Lung microvascular endothelial cell (primary cell): ENCODE measurements at places on chromosomes 5 and 9.

- no peak for DNase-seq
These were observed 47.3 kb downstream of the LIFR start for GRCh38 chr5:38509185-38509584.

DNA sequence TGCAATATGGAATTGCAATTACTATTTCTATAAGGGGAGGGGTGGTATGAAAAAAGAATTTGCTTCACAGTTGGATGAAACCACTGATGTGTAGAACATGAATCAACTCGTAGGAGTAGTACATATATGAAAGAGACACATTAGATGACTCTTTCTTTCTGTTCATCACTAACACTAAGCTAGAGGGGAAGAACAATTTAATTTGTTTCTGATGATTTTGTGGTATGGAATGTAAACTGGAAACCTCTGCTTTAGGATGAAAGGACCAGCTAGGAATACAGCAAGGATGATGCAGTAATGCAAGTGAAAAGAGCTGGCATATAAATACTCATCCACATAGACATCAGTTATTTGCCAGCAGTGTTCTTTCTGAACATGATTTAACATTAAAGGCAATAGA is 113.4 kb downstream of the PAPPA start:
- no peak for DNase-seq

GRCh38 chr9:109074236-109074889 is 45.4 kb downstream of the TMEM245 start:
- DNase-seq, result no peak

DNA sequence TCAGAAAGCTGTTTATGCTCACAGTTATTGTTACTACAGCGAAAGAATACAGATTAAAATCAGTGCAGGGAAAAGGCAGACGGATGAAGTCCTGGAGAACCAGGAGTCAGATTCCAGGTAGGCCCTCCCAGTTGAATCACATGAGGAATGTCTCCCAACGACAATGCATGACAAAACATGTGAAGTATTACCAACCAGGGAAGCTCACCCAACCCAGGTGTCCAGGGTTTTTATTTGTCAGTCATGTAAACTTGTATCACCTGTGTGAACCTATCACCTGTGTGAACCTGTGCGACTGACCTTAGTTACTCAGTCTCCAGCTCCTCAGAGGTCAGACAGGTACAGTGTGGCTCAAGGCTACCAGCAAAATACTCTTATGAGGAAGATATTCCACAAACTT is 63.9 kb downstream of the KIAA1958 start:
- no peak for DNase-seq

- DNase-seq, result no peak
These were observed 180.1 kb upstream of the ELL2 start for GRCh38 chr5:96141749-96142148.

GRCh38 chr5:144712090-144712489 is 541.4 kb downstream of the KCTD16 start:
- DNase-seq, result no peak

DNA sequence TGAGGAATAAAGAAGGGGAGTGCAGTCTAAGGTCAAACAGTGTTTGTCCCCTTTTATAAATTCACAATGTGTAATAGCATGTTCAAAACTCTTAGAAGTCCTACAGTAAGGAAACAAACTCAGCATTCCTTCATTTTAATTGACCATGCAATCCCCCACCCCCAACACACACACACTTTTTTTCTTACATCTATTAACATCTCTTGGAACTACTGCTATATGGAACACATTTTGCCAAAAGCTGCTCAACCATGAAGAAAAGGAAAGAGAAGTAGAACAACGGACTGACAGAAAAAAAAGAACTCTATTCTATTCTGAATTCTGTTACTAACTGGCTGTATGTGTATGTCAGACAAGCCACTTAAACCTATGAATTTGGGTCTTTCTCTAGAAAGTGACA is 2.8 kb upstream of the CTNNAL1 start:
- DNase-seq, result no peak

- DNase-seq, result peak; percentile 66
These were observed 36.7 kb downstream of the CDK7 start for GRCh38 chr5:69271376-69271775.

DNA sequence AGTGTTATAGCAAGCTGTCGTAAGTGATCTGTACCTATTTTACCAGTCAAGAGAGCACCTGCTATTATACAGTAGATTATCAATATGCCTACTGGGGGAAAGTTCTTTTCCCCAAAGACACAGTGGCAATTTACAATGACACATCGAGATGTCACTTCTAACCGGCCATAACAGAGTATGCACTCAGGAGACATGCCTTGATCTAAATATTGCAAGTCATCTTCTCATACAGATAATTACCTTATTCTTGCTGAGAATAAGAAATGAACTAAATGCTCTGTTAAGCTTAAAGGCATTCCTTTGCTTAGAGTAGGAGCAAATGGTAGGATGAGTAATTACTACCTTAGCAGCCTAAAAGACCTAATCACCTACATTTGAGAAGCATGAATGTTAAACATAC is 71.6 kb downstream of the PKD2L2 start:
- no peak for DNase-seq

- DNase-seq, result no peak
These were observed 9.3 kb downstream of the NIPBL start for GRCh38 chr5:36885566-36886485.

DNA sequence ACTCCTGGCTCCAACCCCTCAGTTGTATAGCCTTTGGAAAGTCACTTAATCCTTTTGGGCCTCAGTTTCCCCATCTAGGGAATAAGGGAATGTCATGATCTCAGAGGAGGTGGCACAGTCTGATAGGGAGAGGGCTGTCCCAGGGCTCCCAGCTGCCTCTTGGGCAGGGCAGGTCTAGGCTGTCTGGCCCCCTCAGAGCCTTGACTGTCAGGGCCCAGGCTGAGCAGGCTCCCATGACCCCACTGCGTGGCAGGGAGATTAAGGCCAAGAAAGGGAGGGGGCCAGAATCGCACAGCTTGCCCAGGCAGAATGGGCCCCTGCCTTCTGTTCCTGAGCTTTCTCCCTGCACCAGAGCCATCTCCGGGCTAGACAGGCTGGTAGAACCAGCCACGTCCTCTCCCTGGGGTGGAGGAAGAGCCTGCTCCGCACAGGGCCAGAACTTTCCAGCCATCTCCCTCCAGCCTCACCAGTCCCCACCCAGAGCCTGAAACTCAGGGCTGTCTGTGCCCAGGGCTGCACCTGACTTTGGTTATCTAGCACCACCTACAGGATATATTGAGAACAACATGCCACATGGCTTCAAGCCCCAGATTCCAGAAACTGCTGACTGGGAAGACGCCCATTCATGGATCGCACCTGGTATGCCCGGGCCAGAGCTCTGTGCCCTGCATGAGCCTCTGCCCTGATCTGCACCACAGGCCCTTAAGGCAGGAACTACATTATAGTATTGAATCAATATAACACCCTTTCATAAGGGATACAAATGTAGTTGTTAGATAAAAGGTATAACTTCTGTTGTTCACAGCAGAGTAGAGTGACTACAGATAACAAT is 32.1 kb downstream of the NAIF1 start:
- peak; percentile 94 for DNase-seq

GRCh38 chr9:90943341-90943740 is 141.7 kb downstream of the SYK start:
- no peak for DNase-seq

DNA sequence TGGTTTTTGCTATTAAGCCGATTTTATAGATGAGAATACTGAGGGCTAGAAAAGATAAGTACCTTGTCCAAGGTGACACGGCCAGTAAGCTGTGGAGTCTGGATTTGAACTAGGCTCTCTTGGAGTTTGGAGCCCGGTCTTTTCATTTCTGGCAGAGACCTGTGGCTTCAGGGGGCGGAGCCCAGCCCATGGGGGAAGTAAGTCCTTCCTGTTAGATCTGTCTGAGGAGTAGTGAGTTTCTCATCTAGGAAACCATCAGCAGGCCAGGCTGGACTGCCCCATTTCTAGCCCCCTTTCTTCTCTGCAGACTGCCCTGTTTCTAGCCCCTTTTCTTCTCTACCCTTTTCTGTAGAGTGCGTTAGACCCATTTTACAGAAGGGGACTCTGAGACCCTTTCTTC is 521 bp upstream of the PTGS1 start:
- no peak for DNase-seq

GRCh38 chr5:38069360-38069759 is 189.0 kb upstream of the EGFLAM start:
- no peak for DNase-seq
